Thoracic aorta (tissue), 2 donors: ENCODE measurements at places on chromosomes 5 and 9. TPM values are rescaled to one million over a fixed set of nuclear protein-coding genes. Genes with fewer than 3 reads are reported as not detected.

Gene IFNA2
- total RNA-seq: not detected

Gene ARL10
- total RNA-seq: 14.8 TPM

Gene NR6A1
- 4.6 TPM for total RNA-seq

DNA sequence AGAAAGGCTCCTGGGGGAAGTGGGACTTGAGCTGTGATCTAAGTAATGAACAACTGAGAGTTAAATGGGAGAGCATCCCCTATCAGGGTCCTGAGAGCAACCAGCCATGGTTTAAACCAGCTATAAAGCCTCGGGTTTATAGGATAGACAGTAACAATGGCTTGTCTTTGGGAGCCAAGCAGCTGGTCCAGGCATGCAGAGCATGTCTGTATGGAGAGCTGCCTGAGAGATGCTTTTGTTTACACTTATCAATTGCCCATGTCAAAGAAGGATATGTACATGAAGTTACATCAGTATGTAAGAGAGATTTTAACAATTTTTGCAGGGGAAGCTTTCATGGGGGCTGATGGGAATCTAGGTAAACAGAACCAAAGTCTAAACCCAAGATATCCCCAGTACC lies 4.4 kb downstream of the TGFBI start:
- DNase-seq: no peak

Gene COL15A1
- total RNA-seq: 23.3 TPM

GRCh38 chr9:122580360-122580759 lies 2.8 kb downstream of the OR1L8 start:
- no peak for DNase-seq
